Suppressor macrophage treated with lipopolysaccharide for 1 hour (primary cell): ENCODE measurements at places on chromosomes 11 and 22.

GRCh38 chr11:29844701-29845379, 172.0 kb downstream of the KCNA4 start:
- DNase-seq = no peak

- DNase-seq = peak; percentile 46
Measured at GRCh38 chr11:65896034-65896999, 3.9 kb downstream of the FOSL1 start.

DNA sequence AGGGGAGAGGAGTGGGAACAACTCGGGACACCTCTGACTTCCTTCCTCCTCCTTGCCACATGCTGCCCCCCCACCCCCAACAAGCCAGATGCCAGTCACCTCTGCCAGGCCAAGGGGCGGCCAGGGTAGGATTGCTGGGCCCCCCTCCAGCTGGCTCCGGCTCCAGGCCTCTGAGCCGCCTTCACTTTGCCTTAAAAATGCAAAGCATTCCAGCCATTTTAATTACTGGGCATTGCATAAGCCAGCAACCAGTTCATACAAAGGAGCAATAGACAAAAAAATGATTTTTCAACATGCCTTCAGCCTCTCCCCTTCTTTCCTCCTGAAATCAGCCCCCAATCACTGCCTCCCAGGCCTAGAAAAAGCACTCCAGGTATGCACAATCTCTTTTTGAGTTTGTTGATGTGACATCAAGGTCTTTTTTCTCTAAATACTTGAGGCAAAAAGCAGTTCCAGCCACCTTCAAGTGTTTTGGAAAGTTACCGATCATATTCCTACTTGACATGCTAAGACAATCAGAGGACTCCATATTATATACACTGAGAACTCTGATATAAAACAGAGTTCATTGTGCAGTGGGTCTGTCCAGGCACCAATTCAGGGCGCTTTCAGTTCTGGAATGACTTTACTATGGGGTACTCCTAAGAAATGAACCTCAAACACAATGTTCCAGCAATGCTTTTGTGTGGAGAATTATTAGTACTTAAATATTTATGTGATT, 12.4 kb upstream of the TIMP3 start:
- no peak for DNase-seq

DNA sequence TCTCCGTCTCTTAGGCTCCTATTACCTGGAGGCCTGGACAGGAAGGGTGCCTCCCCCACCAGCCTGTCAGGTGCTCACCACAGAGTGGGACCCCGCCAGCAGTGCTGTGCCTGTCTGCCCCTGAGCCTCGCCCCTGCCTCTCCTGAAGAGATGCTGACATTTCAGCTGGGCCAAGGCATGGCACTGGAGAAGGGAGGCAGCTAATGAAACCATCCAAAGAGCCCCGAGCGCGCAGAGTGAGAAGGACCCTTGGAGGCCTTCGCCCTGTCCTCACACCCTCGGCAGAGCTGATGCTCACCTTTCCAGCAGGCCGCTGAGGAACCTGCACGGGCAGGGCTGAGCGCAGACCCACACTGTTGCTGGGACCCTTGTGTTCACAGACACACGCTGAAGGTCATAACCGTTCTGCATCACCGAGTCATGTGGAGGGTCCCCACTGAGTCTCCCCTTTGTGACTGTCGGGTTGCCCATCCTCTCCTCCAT, 2.1 kb upstream of the LRFN4 start:
- no peak for DNase-seq

DNA sequence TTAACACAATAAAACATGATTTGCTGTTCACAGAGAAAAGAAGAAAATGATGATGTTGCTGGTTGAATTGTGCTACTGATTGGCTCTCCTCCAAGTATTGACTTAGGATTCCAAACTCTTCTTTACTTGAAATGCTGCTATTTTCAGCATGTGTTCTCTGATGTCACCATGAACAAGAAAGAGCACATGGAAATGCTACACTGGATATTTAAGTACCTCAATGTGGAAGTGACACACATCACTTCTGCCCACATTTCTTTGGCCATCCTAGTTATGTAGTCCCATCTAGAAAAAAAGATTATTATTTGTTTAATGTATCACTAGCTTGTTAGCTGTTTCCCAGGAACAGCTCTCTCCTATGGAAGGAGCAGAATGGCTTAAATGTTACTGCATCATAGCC, 27.2 kb downstream of the OR52B2 start:
- peak; percentile 23 for DNase-seq

GRCh38 chr11:77127235-77127911, 673 bp upstream of the MYO7A start:
- DNase-seq = peak; percentile 50

GRCh38 chr11:10323793-10324170, 18.9 kb downstream of the ADM start:
- DNase-seq = no peak

GRCh38 chr11:120917559-120918239, 106.2 kb upstream of the TBCEL start:
- no peak for DNase-seq

DNA sequence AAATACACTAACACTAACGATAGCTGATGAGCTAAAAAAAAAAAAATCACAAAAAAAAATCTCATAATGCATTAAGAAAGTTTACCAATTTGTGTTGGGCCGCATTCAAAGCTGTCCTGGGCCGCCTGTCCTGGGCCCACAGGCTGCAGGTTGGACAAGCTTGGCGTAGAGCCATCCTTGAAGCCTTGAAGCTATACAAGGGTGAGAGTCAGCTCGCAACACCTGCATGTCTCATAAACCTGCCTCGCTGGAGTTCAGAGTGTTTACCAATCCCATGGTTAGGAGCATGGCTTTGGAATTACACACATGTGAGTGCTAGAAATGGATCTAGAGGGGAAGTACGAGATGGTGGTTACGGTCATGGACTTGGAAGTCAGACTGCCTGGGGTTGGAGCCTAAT, 453.7 kb downstream of the INSC start:
- DNase-seq = no peak

- DNase-seq = no peak
Measured at GRCh38 chr11:63551889-63552266, 11.3 kb downstream of the PLAAT2 start.

DNA sequence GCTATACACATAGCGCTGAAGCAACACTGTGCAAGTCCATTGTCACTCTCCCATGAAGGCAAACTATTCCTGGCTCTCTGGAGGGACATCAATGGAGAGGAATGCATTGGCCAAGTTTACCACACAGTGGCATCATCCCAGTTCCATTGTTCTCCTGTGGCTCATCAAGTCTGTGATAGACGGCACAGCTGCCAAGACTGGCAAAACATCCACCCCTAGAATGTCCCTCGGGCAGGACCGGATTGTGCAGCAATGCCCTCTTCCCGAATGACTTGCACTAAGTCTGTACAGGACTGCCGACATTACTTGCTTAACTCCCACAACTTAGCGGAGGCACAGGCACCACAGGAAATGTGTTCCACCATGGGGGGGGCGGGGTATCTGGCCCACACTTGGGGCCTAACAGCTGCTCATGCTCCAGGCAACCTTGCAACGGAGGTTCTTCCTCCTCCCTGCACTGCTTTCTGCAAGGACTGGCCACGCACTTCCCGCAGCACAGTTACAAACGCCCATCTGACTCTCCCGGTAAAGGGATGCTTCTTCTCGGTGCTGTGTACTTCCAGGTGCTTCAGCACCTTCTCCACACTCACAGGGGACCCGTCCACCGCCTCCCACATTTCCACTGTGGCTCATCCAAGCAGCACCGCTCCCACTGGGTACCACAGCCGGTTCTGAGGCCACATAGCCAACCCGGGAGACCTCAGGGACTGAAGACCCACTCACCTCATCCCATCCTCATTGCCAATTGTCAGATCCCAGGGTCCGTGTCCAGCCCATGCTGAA, 1309.6 kb upstream of the RAG2 start:
- no peak for DNase-seq

DNA sequence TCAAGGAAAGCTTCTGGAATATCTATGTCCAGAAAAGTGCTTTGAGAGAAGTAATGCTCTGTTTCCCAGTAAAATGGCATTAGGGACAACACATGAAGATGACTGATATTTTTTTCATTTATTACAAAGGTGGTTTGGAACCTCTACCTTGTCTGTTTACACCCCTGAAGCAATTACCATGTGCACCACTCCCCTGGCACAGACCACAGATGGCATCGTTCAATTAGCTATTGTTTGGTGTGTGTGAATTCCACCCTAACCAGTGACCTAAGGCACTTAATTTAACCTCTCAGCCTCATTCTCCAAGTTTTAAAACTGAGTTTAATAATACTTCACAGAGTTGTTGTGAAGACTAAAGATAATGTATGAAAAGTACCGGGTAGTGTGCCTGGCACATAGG, 127.6 kb upstream of the BMAL1 start:
- DNase-seq = no peak

- no peak for DNase-seq
Measured at GRCh38 chr11:73318501-73319011, 10.5 kb downstream of the ARHGEF17 start.

DNA sequence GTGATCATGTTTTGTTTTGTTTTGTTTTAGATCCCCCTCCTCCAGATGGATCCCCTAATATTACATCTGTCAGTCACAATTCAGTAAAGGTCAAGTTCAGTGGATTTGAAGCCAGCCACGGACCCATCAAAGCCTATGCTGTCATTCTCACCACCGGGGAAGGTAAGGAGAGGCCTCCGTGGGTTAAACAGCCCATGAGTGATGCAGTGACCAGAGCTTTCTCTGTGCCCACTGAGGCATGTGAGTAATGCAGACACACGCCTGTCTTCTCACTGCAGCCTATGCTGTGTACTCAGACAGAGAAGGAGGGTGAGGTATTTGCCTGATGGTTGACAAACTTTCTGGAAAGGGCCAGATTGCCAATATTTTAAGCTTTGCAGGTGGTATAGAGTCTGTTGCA, 73.7 kb upstream of the OR4B1 start:
- no peak for DNase-seq

- DNase-seq = no peak
Measured at GRCh38 chr11:115409691-115410220, 94.5 kb downstream of the CADM1 start.
